Fibroblast of villous mesenchyme (primary cell): ENCODE measurements at places on chromosomes 5 and 9.

DNA sequence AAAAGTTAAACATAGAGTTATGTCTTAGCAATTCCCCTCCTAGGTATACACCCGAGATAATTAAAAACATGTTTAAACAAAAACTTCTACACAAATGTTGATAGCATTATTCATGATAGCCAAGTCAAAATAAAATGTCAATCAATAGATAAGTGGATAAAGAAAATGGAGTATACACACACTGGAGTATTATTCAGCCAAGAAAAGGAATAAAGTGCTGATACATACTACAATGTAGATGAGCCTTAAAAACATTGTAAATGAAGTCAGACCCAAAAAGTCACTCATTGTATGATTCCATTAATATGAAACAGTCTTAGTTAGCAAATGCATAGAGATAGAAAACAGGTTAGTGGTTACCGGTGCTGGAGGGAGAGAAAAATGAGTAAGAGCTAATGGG, 34.3 kb upstream of the SHB start:
- DNase-seq: no peak

DNA sequence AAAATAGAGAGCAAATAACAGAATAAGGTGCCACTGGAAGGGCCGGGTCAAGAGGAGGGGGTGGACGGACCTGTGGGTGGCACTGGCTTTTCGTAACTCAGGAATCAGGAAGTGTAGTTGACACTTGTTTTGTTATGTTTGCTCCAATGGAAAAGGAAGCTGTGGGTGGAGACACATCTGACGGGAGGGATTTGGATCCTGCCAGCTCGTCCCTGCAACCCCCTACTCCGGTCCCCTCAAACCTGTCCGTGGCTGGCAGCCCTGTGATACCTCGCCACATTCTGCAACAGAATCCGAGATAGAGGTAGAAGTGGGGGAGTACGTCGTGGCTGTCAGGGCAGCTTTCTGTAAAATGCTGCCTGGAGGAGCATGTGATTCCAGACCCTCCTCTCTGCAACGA, 104.2 kb upstream of the IER5L start:
- DNase-seq: no peak

DNA sequence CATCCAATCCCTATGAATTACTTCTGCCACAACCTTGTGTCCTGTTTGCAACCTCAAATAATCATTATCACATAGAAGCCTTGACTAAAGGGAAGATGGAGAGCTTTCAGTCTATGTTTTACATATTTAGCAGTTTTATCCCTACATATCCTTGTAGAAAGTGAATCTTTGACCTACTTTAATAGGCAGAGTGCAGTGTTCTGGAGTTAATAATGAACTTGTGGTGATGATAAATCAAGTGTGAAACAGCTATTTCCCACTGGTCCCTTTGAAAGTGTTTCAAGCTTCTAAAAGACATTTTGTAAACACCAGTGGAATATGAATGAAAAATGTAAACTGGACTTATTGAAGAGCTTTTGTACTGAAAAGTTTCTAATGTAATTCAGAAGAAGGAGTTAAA, 406.7 kb downstream of the GABRG2 start:
- DNase-seq: no peak

- DNase-seq: no peak
Measured at GRCh38 chr5:161549106-161549505, 2.6 kb upstream of the GABRB2 start.

GRCh38 chr5:64507264-64507605, 1.4 kb downstream of the RGS7BP start:
- DNase-seq: no peak
